ENCODE measurements at places on chromosomes 4 and X.

GRCh38 chr4:15007201-15007600 lies 4.9 kb downstream of the CPEB2 start:
- no peak for DNase-seq

- DNase-seq: no peak
Observed at GRCh38 chrX:82534086-82534597, 973.9 kb upstream of the POU3F4 start.

DNA sequence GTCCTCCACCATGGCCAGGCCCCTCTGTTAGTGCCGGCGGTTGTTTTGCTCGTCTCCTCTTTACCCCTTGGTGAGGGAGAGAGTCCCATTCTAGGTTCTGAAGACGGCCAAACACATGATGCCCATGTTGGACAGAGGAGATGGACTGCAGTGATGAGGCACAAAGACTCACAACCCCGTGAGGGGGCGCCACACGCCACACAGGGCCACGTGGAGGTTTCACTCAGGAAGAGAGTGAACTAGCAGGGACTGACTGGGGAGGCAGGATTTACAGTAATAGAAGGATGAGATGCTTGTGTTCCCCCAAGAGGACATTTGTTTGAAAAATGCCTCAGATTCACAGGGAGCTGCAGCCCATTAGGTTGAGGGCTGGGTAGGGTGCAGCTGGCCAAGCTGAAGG lies 655.3 kb upstream of the FRG1 start:
- no peak for DNase-seq

DNA sequence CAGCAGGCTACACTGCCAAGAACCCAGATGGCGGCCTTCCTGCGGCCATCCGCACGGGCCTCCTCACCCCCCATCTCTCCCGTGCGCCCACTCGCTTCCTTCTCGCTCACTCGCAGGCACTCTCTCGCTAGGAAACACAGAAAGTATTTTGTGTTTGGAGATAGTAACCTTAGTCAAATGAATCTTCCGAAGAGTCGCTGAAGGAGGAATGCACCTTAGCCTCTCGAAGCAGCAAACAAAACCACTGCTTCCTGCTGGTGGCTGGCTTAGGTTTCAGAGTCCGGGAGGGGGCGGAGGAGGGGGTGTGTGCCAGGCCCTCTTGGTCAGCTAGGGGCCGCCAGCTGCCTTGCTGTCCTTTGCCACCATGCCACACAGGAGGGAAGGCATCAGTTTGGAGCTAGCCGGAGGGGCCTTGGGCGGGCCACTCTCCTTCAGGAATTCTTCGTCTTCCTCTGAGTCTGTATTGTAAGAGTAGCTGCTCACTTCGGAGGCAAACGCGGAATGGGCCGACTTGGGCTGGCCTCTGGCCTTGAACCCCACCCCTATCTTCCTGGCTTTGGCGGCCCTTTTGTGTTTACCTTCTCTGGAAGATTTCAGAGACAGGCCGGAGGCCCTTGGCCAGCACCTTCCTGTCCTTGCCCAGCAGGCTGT lies 73.2 kb upstream of the UCP1 start:
- DNase-seq: no peak

DNA sequence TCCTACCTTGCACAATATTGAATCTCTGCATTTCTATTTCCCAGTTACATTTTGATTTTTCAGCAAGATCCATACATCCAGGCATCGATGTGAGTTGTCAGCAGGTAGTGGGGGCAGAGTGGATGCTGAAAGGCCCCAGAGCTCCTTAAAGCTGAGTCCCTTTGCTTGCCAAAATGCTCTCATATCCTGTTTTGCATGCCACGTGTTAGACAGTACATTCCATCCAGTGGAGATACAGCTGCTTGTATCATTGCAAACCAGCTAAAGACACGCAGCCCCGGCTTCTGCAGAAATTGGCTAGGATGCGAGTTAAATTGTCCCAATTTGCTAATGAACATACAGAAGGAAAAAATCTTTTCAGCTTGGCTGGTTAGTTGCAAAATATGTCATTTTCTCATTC lies 179.6 kb upstream of the MXRA5 start:
- DNase-seq: no peak

DNA sequence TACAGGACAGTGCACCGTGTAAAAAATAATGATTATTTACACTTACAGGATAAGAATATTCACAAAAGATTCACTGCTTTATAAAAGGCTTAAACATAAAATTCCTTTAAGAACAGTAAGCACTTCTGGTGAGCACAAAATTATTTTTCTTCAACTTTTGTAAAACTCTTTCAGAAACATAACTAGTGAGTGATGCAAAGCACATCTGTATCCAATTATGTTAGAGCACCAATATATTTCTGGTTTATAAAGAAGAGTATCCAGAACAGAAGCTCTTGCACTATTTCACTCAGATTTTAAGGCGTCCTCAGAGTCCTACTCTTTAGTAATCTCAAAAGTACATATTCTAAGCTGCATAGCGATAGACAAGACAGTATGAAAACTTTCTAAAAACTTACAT lies 276.0 kb downstream of the C4orf33 start:
- no peak for DNase-seq

DNA sequence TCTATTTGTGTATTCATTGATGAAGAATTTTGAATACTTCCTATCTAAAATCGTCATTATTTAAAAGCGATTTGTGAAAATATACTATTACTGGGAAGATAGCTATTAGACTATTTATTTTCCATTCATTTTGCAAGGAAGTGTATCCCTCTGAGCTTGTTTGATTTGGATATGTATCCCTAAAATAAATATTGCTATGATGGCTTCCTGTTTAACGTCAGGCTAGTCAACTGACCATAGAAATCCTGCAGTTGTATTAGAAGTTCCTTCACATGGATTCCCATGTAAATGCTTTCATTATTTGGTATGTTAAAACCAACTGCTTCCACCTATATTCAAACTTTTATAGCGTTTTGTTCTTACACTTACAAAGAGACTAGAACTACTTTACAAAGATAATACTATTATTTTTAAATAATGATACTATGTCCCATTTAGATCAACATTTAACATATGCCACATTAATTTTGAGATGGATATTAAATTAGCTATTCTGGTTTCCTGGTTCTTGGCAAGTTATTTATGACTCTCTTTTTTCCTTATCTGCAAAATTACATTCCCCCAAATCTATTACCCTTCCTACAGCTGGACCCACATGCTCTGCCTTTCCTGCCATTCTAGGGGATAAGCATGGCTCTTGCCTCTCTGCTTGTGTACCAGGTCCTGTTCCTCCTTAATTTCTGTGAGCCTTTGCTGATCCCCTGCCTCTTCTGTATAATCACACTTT lies 26.7 kb upstream of the PDE5A start:
- no peak for DNase-seq

DNA sequence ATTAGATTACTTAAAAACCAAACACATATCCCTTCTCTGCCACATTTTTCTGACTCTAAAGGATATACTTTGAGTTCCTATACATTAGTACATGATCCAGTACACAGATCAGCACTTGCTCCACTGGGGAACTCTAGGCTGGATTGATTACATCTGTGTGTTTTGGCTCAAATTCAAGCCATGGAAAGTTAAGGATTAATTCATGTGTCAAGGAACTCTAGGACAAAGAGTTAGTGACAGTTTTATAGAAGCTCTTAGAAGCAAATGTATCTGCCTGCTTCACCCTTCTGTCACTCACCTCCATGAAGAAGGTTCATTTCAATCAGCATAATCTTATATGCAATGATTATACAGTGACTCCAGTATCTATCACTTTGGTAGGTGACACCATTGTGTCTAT lies 43.2 kb downstream of the SCFD2 start:
- no peak for DNase-seq

- DNase-seq: no peak
Observed at GRCh38 chr4:40143926-40144508, 52.8 kb upstream of the RHOH start.

DNA sequence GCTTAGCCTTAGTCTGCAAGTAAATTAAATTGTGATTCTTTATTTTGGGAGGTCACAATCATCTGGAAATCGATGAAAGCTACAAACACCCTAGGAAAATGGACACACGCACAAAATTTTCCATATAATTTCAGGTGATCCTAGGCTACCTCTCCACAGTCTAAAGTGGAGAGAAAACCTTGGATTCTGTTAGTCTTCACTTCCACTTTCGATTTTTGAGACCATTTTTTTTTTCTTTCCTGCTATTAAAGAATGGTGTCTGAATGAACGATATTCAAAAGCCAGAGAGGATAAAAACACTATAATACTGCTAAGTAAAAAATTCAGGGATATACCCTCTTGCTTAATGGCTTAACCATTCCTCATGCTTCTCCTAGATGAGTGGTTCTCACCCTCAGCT lies 1.7 kb downstream of the FBXL5 start:
- no peak for DNase-seq

DNA sequence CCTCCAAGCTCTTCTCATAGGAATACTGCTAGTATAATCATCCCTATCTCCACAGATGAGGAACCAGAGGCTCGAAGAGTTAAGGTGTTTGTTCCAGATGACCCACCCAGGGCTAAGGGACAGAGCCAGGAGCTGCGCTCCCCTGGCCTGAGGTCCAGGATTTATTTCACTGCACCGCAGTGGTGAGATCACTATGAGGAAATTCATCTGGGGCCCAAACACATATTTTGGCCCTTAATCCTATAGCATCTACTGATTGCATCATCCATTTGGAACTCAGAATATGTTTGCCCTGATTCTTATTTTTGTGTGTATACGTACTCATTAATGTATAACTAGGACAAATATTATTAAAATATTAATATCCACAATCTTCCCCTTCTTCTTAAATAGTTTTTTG lies 100.1 kb upstream of the RBPJ start:
- DNase-seq: no peak

- no peak for DNase-seq
Observed at GRCh38 chr4:128573781-128574508, 235.6 kb upstream of the JADE1 start.

DNA sequence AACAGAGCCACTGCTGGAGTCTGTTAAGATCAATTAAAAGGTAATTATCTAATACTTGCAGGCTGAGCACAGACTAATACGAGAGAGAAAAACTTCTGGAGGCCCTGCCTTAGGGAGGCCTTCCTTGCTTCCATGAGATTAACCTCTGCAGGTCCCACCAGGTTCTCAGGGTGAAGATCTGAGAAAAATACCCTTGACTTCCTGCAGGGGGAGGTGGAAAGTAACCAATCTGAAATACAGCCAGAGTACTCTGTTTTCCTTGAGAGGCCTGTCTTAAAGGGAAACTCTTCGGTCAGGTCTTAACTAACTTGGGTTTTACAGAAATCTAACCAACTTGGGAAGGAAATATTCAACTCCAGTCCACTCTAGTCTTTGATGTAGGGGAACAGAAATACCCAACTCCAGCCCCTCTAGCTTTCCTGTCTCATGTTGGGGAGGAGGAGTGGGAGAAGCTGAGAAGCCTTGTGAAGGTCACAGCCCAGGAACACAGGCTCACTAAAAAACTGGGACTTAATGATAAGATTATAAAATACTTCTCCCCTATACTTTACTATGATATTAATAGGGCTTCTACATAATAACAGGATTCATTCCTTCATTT lies 77.1 kb downstream of the TBCK start:
- peak; percentile 30 for DNase-seq

DNA sequence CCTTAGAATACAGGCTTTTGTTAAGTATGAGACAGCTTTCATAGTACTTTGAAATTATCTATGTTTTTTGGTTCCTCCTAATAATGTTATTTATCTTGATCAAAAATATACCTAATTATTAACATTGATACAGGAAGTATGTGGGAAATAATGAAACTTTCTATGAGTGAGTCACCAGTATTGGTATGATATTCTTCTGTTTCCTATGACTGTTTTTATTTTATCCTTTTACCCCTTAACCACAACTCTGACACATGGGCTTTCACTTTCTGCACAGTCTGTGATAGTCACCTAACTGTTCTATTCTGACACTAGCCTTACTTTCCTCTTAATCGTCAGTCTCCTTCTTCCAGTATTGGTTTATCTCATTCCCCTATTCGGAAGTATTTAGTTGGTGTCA lies 4.7 kb downstream of the THAP9 start:
- DNase-seq: no peak

DNA sequence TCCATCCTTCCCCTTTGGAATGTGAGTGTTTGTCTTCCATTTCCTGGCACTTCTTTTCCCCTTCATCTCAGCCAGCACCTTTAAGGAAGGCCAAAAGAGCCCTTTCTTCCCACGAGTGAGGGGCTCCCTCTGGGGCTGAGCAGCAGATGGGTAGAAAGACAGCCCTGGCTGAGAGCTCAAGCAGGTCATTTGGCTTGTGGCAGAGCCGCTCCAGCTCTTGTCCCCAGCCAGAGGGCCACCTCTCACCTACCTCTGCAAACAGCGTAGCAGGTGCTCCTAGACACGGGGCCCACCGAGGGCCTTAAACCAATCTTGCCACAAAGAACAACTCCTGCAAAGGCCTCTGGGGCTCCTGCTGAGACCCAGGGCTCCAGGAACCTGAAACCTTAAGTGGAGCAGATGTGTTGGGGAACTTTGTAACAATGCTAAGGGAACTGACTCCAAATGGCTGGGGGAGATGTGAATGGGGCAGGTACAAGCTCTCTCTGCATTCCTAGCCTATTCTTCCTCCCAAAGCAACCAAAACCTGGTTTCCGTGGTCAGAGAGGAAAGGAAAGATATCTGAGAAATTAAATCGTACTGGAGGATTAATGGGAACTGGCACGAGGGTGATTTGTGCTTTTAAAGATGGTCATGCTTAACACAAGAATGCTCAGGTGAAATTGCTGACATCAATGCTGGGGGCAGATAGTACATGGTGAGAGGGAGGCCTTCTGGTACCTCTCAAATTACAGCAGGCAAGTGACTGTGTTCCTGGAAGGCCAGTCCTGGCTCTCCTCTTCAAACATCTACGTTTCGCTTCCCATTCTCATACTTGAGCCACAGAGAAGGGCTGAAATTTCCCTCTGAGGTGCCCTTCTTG lies 27.0 kb downstream of the TFDP3 start:
- no peak for DNase-seq

DNA sequence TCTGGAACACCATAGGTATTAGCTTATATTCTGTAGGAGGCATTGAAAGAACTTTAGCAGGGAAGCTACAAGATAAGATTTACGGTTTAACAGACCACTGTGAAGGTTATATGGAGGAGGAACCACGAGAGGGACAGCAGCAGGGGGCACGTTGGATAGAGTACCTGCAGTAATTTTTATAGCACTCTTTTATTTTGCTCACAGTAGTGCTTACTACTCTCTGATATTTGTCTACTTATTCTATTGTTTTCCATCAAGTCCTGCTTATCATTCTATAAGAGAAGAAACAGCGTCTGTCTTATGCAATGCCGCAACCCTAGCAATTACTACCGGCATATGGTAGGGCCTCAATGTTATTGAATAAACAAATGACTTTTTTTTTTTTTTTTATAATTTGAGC lies 122.5 kb downstream of the PCDH7 start:
- no peak for DNase-seq

GRCh38 chrX:153947009-153947769 lies 2.7 kb upstream of the RENBP start:
- DNase-seq: peak; percentile 85

GRCh38 chrX:78527818-78528217 lies 131.3 kb downstream of the RTL3 start:
- DNase-seq: no peak

DNA sequence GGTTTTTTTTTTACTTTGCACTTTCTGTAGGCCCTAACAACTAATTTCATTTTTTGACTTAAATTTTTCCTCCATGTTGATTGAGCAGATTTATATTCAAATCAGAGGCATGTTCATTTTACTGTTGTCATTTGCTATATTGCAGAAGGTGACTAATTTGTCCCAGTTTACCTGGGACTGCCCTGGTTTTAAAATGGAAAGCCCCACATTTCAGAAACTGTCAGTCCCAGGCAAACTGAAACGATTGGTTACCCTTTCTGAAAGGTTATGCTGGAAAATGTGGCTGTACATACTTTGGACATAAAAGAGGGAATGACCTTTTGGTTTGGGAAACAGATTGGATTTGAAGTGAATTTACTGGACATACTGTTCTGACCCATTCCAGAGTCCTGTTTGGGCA lies 160.0 kb downstream of the SPCS3 start:
- no peak for DNase-seq

Measured in hematopoietic multipotent progenitor cell treated with erythropoietin and hydrocortisone succinate and interleukin-3 and kit ligand, for 17 days (in vitro differentiated cells).